ENCODE measurements at places on chromosomes 12 and 14. TPM values are rescaled to one million over a fixed set of nuclear protein-coding genes. Genes with fewer than 3 reads are reported as not detected.

DNA sequence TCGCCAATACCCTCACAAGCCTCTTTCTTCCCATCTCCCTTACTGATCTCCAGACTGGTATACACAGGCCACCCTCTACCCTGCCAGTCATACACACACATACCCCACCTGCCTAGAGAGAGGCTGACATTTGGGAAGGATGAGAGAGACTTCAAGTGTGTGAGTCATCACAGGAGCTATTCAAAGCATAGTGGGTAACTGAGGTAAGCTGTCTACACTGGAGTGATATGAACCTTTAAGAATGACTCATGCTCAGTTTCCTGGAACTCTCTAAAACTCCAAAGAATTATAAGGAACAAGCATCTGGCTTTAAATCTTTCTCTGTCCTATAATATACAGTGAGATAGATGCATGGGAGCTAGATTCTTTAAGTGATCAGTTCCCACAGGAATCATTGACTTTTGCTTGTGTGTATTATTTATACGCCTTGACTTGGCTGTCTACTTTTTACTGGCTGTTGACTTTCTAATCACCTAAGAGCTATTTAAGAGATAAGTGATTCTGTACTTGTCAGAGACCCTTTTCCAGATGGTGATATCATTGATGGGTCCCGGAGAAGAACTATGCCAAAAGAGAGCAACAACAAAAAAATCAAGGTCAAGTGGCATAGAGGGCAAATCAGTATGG, 5.8 kb downstream of the IGF1 start:
- no peak for DNase-seq

DNA sequence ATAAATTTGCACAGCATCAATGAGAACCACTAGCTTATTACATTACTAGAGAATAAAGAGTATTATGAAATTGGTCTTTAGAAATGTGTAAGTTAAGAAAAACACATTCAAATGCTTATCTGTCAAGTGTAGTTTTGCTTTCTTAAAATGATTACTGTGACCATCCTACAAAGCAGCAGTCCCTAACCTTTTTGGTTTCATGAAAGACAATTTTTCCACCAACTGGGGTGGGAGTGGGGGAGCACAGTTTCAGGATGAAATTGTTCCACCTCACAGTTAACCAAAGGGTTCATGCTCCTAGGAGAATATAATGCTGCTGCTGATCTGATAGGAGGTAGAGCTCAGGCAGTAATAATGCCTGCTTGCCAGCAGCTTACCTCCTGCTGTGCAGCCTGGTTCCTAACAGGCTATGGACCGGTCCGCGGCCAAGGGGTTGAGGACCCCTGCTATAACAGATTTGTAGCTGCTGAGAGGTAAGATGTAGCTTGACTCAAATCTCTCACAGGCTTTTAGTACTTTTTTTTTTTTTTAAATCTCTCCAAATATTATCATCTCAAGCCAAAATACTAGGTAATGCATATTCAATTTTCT, 45.4 kb downstream of the PPP4R3A start:
- DNase-seq = no peak

DNA sequence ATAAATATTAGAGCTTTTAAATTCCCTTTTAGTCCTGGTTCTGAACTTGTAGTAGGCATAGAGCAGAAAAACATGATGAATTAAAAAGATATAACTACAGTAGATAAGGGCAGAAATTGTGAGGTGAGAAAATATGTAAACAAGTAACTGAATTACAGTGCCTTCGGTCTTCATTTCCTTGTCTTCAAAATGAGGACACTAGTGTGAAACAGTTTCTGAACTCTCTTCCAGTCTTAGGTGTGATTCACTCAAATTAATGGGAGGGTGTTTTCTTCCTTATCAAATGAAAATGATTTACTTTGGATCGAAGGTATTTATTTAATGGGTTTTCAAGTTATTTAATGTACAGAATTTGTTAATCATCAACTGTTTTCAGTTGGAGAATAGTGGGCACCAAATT, 1.5 kb downstream of the FGD4 start:
- no peak for DNase-seq

Gene INSM2
- polyA plus RNA-seq = not detected

Gene CYP27B1
- polyA plus RNA-seq = 1.0 TPM

- DNase-seq = no peak
Observed at GRCh38 chr12:108254030-108254429, 85.1 kb downstream of the CMKLR1 start.

DNA sequence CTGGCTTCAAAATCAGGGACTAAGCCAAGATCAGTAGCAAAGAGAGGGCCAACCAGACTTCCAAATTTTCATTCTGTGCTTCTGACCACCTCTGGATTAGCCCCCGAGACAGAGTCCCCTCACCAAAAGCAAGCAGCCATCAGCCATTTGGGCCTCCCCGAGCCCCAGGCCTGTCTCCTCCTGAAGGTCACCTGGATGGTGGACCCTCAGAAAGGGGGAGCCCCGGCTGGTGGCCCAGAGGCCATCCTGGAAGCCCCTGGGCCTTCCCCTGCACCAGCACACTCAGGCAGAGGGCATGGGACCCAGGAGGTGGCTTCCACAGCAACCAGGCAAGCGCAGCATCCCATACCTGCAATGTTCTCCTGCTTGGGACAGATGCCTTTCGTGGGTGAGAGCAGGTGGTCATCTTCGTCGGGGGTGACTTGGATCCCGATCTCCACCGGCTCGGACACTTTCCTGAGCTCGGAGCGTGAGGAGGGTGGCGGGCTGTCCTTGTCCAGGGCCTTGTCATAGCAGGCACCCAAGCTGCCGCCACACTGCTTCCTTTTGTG, 14.8 kb downstream of the BCL11B start:
- no peak for DNase-seq

- no peak for DNase-seq
Observed at GRCh38 chr14:24206260-24207103, 986 bp downstream of the TSSK4 start.
